ENCODE measurements at places on chromosomes 2 and 18.

- no peak for DNase-seq
Measured at GRCh38 chr2:112141626-112142007, 3.4 kb downstream of the FBLN7 start.

- DNase-seq: no peak
Measured at GRCh38 chr2:67066782-67067181, 330.4 kb upstream of the ETAA1 start.

DNA sequence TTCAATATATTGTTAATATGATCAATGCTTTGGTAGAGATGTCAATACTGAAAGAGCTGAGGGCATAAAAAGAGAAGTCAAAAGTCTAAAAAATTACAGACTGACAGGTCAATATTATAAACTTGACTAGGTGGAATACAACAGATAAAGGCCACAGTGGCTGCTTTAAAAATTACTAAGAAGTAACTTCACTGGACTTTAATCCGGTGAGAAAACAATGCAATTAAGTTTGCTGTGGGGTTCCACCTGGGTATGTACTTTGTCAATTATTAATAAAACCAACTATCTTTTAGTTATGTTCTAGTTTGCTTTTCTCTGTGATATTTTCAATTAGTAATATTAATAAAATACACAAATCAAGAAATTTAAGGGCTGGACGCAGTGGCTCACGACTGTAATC lies 44.7 kb downstream of the RAPH1 start:
- no peak for DNase-seq

DNA sequence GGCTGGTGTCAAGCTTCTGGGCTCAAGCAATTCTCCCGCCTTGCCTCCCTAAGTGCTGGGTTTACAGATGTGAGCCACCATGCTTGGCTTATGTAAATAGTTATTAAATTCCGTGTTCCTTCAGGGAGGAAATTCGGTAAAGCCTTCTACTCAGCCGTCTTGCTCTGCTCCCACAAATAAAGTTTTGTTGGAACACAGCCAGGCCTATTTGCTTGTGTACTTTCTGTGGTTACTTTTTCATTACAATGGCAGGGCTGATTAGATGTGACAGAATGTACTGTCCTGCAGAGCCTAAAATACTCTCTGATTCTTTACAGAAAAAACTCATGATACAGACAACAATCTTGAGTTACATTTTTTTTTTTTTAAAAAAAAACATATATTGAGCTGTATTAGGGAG lies 68.8 kb upstream of the TACR1 start:
- DNase-seq: no peak

DNA sequence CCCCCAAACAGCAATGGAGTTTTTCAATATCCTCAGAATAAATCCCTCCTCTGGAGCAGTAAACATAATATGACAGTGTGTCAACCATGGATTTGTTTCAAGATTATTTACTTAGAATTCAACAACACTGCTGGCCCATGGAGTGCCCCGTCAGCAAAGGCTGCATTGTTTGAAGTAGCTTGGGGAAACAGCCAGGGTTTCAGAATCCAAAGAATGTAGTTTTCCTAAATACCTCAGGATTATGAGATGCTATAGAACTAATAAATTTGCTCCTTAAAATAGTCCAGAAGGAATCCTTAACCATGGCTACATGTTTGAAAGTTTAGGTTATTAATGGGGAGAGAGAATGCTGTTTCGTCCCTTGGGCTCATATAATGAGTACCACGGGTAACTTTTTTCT lies 13.1 kb upstream of the CETN1 start:
- no peak for DNase-seq

- DNase-seq: no peak
Measured at GRCh38 chr2:75595541-75596395, 35.0 kb upstream of the EVA1A start.
